ENCODE measurements at places on chromosomes 13 and 19. TPM values are rescaled to one million over a fixed set of nuclear protein-coding genes. Genes with fewer than 3 reads are reported as not detected.

CLDND2 gene
- not detected for total RNA-seq

ZNF554 gene
- 9.3 TPM for total RNA-seq

NKG7 gene
- total RNA-seq, result 0.45 TPM

CCDC169 gene
- total RNA-seq, result 4.9 TPM

PTH2 gene
- not detected for total RNA-seq

GARIN5A gene
- total RNA-seq, result 2.4 TPM

ADGRE3 gene
- not detected for total RNA-seq

VRK3 gene
- 22.2 TPM for total RNA-seq

EDNRB gene
- total RNA-seq, result 113 TPM

KIRREL2 gene
- 5.3 TPM for total RNA-seq

DNA sequence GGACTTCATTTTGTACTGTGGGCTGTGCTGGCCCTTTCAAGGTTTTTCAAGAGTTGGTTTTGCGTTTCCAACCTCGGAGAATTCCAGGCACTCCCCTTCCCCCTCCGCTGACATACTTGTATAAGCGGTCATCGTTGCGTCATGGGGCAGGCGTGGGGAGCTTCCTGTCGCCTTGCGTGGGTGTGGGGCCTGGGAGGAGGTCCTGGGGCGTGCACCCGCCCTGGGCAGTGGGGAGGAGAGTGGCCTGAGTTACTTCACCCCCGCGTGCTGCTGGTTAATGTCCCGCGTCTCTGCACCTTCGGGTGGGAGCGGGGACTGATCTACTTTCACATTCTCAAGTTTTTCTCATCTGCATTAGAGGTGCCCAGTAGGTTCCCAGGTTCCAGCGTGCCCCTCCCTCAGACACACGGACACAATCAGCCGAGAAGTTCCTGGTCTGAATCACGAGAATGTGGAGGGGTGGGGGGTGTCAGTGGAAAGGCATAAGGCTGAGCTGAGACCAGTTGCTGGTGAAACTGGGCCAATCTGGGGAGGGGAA, 4.1 kb downstream of the IER2 start:
- DNase-seq, result no peak

GRCh38 chr19:17328517-17329365, 5.9 kb downstream of the ANO8 start:
- no peak for DNase-seq

GRCh38 chr13:59568306-59568705, 595.4 kb downstream of the DIAPH3 start:
- no peak for DNase-seq

GRCh38 chr13:28251466-28251865, 113.1 kb downstream of the PAN3 start:
- no peak for DNase-seq

- DNase-seq, result no peak
These were observed 432.6 kb downstream of the ZNF536 start for GRCh38 chr19:30804751-30805150.

DNA sequence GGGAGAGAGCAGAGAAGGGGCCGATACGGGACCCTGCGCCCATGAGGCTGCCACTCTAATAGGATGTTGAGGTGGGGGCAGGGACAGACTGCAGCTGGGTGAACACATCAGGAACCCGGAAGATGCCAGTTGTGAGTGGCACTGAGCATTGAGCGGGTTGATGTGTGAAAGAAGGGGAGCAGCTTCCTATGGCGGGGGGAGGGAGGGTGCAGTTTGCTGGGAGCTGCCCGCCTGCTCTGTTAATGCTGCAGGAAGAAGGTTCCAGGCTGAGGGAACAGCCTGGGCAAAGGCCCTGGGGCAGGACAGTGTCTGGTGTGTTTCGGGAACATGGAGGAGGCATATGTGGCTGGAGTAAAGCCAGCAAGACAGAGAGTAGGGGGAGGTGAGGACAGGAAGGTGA, 29.8 kb downstream of the DNM2 start:
- DNase-seq, result no peak

- DNase-seq, result no peak
These were observed 123.7 kb upstream of the MRI1 start for GRCh38 chr19:13640611-13641010.

GRCh38 chr13:20131057-20131832, 29.6 kb downstream of the GJA3 start:
- DNase-seq, result no peak

DNA sequence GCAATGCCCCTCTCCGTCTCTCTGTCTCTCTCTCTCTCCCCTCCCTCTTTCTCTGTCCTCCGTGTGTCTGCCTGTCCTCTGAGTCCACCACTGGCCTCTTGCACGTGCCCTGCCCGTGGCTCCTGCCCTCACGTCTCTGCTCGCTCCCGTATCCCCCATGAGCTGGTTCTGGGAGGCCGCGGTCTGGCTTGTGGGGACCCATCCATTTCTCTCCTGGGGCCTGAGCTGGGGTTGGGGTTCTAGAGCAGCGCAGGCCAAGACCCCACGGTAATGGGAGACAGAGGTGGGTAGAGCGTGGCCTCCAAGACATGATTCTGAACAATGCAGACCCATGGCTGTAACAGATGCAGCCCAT, 19.0 kb downstream of the C2CD4C start:
- DNase-seq, result no peak
